NCI-H2107 (cell line): ENCODE measurements at places on chromosomes 13 and 19.

DNA sequence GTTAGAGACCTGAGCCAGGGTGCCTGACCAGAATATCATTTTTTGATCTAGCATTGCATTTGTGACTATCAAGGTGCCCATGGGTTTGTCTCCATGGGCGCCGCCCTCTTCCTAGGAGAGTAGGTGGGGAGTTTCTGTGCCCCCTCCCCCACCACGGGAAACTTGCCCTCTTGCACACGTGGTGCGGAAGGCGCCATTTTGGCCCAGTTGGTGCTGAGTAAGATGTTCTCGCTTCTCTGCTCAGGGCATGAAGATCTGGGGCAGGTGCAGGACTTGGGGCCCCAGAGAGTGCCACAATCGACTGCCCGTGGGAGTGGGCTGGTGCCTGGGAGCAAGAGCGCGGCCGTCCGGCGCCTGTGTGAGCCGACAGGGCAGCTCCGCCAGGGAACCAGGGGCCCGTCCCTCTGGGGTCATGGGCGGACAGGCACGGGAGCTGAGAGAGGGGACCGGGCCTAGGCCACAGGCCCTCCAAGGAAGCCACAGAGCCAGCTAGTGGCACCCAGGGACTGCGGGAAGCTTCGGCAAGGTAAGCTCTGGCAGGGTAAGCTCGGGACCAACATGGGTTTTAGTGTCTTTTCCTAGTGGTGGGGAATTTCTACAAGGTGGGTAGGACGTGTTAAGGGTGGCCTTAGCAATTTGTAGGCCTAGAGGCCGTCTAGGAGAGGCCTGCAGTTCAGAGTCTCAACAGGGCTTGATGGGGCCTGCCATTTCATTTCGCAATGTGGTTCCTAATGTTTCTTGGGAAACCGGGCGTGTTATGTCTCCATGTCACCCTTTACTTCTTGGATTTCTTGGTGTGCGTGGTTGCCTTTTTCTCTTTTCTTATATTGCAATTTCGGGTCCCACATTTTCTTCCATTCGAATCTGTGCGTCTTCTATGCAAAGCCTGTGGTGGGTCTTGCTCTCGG, 14.5 kb downstream of the SACS start:
- no peak for DNase-seq

GRCh38 chr19:58570770-58571574, 2.2 kb downstream of the MZF1 start:
- DNase-seq: no peak

- no peak for DNase-seq
Observed at GRCh38 chr13:43057653-43058317, 34.4 kb downstream of the DNAJC15 start.

- DNase-seq: no peak
Observed at GRCh38 chr19:32012886-32013631, 332.4 kb upstream of the ZNF507 start.
